Left ventricle myocardium superior (tissue), 1 donor: ENCODE measurements at places on chromosomes 5 and 9. TPM values are rescaled to one million over a fixed set of nuclear protein-coding genes. Genes with fewer than 3 reads are reported as not detected.
A peak's percentile ranks its signal among the peaks of the same experiment; 100 is the strongest.

- DNase-seq: no peak
These were observed 46.9 kb downstream of the RAB14 start for GRCh38 chr9:121154782-121155181.

DNA sequence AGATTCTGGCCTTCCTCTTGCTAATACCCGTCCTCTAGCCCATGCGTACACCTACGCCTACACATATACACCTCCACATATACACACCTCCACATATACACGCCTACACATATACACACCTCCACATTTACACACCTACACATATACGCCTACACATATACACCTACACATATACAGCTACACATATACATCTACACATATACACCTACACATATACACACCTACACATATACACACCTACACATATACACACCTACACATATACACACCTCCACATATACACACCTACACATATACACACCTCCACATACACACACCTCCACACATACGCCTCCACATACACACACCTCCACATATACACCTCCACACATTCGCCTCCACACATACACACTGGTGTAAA is 27.2 kb downstream of the AK3 start:
- DNase-seq: no peak

DNA sequence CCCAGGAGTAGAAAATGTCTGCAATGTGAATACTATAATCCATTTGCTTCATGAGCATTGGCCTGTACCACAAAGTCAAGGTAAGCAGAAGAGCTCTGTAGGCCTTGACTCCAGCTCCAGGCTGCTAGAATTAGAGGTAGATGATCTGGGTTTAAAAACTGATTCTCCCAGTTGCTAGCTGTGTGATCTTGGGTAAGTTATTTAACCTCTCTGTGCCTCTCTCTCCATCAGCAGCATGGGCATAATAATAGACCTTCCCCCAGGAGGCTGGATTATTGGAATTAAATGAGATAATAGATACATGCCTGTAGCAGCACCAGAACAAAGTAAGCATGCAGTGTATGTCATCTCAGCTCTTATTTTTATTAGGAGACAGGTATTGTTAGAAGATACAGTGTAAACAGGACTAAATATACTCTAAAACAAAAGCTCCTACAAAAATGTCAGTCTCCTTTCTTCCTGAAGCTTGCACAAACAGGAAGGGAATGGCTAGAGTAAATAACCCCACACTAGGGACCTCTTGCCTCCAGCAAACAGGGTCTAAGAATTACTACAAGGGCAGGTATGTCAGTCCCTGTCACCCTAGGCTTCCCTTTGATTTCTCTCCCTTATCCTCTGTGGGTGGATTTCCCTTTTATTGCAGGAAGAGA is 57.5 kb downstream of the PSAT1 start:
- no peak for DNase-seq

DNA sequence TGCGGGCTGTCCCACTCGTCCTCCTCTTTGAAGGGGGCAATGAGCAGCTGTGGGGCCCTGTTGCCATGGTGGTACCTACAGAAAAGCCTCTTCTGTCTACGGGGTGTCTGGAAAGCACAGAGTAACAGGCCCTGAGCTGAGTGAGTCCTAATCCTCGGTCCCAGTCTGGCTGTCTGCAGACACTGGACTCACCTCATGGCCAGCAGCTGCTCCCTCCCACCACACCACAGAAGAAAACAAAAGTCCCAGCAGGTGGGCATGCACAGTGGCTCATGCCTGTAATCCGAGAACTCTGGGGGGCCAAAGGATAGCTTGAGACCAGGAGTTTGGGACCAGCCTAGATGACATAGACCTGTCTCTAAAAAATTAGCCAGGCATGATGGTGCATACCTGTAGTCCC is 19.9 kb downstream of the P4HA2 start:
- DNase-seq: no peak

GRCh38 chr5:97072696-97073095 is 69.7 kb downstream of the LIX1 start:
- DNase-seq: no peak

DNA sequence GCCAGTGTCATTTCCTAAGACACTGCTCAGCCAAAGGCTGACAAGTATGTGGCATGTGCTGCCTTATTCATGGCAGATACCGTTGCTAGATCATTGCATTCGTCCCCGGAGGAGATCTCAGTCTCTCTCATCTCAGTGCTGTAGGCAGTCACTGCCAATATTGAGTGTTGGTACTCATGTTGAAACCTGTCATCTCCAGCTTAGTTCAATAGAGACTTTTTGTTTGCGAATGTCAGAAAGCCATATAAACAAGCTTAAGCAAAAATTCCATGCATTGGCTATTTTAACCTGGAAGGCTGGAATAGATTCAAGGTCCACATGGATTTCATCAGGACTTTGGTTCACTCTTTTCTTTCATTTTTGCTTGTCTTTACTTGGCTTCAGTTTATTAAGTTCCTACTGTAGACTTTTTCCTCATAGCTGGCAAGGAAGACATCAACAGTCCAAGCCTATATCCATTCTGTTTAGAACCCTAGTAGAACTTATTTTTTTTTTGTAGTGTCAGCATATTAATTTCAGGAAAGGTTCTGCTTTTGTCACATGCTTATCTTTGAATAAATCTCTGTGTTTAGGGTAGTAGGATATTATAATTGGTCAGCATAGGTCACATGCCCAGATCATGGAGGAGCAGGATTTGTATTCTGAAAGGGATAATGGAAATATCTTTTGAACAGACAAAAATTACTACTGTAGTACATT is 66.8 kb downstream of the FCHO2 start:
- no peak for DNase-seq

DNA sequence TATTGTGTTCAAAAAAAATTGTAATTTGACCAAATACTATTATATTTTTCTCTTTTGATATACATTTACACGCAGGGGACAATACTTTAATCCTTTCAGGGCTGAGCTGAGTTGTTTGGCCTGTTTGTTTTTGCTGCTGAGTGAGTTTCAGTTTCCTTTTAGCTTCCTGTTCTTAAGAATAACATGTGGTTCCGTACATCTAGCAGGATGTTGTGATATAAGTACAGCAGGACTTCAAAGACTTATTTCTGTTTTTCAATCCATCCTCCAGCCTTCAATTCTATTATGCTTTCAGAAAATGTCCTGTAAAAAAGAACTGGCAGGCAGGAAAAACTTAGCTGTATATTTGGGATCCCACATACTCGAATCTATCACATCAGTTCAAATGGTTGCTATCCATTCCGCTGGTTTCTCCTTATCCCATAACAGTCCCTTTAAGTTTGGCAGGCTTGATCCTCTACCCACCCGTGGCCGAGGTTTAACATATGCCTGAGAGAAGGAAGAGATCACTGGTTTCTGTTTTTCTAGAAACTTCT is 1037.3 kb upstream of the ACO1 start:
- DNase-seq: no peak

DNA sequence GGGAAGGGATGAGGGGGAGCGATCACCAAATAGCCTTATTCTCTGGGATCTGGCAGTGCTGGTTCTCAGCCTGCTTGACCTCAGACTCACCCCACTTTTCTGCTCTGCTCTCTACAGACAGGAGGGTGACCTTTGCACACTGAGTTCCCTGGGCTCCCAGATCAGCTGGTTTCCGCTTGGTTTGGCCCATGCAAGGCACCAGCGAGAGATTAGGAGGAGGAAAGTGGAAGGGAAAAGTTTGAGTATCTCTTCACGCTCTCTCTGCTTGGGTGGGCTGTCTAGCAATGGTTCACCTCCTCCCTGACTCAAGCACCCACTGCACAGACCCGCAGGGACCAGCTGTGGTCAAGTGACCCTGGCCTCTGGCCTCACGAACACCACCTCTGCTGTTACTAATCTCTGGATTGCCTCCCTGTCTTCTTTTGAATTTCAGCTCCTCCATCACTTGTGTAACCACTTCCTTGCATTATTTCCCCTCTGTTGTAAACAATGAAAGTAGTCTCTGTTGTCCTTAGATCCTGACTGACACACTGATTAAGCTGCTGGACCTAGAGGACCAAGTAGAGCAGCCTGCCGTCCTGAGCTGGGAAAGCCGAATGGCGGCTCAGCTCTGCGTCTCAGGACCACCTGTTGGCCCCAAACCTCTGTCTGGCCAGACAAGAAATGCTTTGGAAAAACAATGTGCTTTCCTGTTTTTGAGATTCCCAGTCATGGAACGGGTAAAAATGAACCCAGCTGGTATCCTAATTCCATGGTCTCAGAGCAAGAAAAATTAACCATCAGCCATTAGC is 186.6 kb downstream of the CRB2 start:
- no peak for DNase-seq

- no peak for DNase-seq
These were observed 63.6 kb upstream of the C5orf63 start for GRCh38 chr5:127136908-127137307.

- DNase-seq: peak; percentile 60
These were observed 12.6 kb downstream of the DNM1 start for GRCh38 chr9:128215491-128216409.

DNA sequence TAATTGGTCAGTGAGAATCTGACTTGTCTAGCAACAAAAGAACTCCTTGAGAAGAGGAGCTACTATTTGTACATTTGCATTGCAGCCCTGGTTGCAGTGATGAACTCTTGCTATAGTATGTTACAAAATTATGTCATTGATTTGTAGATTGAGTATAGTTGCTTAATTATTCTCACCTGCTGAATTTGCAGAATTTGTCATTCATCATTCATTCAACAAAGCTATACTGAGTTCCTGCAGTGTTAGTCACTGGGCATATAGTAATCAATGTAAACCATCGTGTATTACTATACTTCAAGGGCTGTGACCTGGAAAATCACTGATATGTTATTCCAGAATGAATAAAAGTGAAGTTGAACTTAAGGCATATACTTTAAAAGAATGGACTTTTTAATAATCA is 50.1 kb downstream of the SLC1A3 start:
- no peak for DNase-seq

DNA sequence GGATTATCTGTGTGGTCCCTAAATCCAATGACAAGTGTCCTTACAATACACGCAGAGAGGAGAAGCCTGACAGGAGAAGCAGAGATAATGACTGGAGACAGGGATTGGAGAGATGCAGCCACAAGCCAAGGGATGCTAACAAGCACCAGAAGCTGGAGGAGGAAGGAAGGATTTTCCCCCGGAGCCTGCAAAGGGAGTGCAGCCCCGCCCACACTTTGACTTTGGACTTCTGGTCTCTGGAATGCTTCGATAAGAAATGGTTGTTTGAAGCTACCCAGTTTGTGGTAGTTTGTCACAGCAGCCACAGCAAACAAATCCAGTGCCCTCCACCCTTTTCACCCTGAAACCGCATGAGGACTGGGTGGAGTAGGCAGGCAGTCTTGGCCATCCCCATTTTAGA is 77.2 kb upstream of the BOD1 start:
- DNase-seq: no peak

GRCh38 chr5:172370237-172370640 is 84.1 kb downstream of the SH3PXD2B start:
- DNase-seq: no peak

DNA sequence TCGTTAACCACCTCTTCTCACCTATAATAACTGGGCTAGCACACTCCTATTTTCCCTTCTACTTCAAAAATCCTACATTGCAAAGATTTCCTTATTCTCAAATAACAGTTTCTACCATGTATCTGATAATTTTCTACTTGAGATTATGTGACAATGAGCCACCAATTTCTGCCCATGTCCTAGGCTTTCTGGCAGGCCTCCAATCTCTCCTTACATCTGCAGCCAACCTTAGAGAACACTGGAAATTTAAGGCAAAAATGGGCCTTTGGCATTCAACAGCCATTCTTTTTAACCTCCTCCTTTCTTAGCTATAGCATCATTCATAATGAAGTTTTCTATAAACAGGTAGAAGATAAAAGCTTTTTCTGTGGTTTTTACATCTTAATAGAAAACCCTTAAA is 225.1 kb downstream of the ARRDC3 start:
- DNase-seq: no peak

DNA sequence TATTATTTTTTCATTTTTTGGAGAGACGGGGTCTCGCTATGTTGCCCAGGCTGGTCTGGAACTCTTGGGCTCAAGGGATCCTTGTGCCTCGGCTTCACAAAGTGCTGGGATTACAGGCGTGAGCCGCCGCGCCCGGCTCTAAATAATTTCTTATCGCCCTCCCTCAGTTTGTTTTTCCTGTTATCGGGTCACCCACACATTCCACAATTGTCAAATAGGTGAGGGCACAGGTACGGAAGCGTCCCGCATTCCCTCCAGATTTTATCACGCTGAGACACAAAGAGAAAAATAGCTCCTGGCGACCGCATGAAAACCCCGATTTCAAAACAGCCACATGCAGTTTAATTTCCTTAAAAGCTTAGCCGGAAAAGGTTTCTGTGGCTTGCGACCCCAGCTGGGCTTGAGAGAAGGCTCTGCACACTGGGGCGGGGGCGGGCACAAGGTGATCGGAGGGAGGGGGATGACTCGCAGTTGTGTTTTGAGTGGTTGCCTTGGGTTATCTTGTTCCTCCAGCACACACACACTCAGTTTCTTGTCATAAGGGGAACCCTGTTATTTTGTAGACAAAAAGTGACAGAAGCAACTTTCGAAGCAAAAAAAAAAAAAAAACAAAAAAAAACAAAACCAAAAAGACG is 717 bp upstream of the IQGAP2 start:
- DNase-seq: peak; percentile 57

GRCh38 chr9:81824802-81825730 is 103.2 kb upstream of the SPATA31D4 start:
- no peak for DNase-seq

- peak; percentile 40 for DNase-seq
These were observed 78.6 kb downstream of the SPRY4 start for GRCh38 chr5:142246258-142246657.

DNA sequence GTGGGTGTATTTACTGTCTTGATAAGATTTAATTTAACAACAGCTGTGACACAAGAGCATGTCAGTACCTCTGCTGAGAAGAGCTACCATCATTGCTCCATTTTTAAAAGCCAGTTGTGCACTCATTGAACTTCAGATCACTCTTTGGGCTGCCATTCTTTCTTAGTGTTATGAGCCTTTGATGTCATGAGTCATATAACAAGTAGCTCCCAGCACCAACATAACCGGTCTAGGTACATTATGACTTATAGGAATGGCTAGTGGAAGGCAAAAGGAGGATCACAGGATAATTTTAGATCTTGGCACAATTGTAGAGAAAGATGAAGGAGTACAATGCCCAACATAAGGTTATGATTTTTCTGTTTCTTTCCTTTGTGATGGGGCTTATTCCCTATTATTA is 170.8 kb upstream of the FBN2 start:
- DNase-seq: no peak

DNA sequence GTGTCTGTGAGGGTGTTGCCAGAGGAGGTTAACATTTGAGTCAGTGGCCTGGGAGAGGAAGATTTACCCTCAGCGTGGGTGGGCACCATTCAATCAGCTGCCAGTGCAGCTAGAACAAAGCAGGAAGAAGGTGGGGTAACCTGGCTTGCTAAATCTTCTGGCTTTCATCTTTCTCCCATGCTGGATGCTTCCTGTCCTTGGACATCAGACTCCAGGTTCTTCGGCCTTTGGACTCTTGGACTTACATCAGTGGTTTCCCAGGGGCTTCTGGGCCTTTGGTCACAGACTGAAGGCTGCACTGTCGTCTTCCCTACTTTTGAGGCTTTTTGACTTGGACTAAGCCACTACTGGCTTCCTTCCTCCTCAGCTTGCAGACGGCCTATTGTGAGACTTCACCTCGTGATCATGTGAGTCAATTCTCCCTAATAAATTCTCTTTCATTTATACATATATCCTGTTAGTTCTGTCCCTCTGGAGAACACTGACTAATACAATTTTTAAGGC is 38.1 kb downstream of the PBX3 start:
- DNase-seq: no peak

Gene PCDHGB2
- total RNA-seq: 8.7 TPM

Gene SLC1A1
- 2.1 TPM for total RNA-seq

Gene WDR31
- 12.9 TPM for total RNA-seq

Gene GABRA6
- total RNA-seq: not detected

Gene IL4
- not detected for total RNA-seq

Gene CFAP90
- not detected for total RNA-seq

Gene BHMT2
- total RNA-seq: 5.3 TPM

Gene ZNF189
- 17.5 TPM for total RNA-seq
